ENCODE measurements at places on chromosomes 4 and X.

DNA sequence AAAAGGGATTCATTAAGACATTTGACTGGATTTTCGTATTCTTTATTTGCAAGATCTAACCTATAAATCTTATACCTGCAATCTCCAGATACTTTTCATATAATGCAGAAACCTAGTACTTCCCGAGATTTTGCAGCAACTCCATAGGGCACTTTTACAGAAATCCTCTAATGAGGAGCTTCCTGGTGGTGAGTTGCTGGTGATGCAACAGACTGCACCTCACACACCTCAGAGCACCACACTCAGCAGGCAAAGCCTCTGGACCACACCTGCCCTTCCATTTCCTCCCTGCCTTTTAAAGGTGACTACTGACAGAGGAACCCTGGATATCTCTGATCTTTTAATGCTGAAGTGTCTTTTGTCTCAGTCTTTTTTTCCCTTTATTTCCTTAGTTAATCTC lies 289.4 kb downstream of the TRAM1L1 start:
- DNase-seq = no peak

DNA sequence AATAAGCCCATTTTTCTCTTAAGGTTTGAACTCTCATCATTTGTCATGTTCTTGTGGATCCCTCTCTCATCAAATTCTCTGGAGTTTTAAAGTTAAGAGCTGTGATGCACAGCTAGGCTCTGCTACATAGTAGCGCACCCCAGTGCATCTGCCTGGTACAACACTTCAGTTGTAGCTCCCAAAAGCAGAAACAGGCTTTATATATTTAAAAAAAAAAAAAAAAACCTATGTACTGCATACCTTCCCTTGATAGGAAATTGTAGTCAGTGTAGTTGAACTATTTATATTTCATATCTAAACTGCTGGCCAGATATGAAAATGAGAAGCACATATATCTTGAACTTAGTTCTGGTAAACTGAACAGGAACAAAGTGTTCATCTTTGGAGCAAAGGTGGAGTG lies 131.4 kb downstream of the KLHL13 start:
- DNase-seq = no peak

DNA sequence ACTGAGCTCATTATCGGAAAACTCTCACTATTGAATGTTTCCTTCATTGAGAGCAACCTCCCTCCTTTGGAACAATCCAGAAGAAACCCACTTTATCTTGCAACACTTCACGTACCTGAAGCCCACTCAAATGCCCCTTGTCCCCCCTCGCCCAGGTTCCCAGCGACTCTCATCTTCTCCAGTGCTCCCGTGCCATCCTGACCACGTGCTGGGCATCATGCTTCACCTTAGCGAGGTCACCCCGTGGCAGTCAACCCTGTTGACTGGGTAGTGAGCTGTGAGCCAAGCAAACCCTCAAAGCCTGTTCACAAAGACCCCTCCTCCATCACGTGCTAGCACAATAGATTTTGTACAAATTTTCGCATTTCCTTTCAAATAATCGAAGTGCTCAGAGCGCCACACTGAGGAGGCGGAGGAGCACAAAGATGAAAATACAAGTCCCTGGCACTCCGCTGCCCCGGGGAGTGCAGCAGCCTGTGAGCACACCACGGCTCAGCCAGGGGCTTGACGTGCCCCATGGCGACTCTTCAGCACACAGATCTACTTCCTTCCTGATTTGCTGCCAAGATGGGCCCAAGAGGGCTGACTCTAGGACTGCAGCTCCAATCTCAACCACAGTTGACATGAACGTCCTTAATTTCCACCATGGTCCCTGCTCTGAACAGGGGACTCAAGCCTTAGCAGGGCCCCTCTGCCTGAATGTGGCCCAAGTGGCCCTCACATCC lies 15.6 kb downstream of the PDZD4 start:
- DNase-seq = no peak

- no peak for DNase-seq
Observed at GRCh38 chr4:182225257-182225852, 17.8 kb upstream of the TENM3 start.

DNA sequence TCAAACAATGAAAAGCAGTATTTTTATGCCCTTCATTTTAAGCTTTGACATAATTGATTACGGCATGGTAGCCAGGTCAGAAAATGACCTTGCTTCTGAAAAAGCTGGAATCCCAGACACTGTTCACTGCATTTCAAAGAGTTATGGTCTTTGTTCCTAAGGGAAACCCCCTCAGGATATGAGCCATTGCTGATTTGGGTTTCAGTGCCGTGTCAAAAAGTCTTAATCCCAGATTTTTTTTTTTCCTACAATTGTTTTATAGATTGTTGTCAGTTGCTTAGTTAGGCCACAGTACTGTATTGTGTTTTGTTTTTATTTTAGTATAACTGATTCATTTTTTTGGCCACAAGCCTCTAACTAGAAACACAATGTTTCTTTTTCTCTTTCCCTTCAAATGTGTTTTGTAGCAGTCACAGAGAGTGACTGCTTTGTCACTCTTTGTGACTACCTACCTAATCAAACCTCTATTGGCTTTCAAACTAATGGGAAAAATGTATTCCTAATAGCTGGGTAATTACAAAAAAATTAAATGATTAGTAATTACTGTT lies 10.3 kb downstream of the WDR44 start:
- DNase-seq = no peak

- no peak for DNase-seq
Observed at GRCh38 chrX:41335198-41335957, 1.4 kb downstream of the DDX3X start.

- DNase-seq = no peak
Observed at GRCh38 chrX:94057385-94057784, 383.4 kb downstream of the FAM133A start.

DNA sequence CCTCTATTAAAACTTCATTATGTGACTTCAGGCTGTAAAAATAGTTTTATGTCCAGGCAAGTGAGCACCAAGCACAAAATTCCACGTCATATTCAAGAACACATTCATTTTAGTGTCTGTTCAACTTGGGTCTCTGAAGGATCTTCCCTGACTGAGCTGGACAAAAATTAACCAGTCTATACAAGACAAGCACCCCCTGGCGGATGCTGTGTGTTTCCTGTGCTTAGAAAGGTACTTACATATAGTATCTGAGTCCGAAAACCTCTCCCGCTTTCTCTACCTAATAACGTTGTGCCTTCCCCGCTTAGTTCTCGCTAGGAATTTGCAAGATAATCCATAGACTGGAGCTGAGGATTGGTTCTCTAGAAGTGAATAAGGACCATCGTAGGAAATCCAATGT lies 2214.5 kb upstream of the TENM3 start:
- no peak for DNase-seq

DNA sequence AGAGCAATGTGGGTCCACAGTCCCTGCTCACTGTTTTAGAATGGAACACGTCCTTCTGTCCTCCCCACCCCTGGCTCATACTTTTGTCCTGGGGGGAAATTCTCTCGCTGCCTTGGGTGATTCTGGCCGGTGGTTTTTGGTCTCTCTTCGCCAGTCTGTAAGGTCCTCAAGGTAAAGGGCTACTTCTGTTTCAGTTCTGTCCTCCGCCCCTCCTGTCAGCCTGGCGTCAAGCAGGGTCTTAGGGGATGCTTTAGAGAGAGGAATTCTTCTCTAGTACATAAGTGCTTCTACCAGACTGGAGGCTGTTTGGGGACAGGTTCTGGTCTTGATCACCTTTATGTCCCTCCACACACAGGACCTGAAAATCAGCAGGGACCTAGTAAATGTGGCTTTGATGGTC lies 617 bp upstream of the MRFAP1L1 start:
- no peak for DNase-seq

GRCh38 chr4:54516556-54517215 lies 141.1 kb upstream of the KIT start:
- no peak for DNase-seq

- DNase-seq = no peak
Observed at GRCh38 chr4:173171098-173171497, 2.5 kb downstream of the GALNT7 start.

DNA sequence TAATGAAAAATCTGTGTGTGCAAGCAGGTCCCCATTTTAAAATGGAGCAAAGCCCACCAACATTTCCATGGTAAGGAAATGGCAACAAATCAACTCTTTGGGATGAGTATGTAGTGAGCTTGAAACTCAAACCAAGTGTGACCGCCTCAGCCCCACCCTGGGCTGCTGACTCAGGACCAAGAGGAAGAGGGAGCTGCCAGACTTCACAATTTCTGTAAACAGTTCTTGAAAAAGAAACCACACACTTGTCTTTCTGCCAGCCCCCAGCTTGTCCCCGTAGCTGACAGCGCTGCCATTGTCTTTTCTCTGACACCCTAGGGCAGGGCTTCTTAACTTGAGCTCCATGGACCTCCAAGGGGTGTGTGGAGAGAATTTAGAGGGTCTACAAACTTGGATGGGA lies 10.3 kb downstream of the RTL5 start:
- no peak for DNase-seq

DNA sequence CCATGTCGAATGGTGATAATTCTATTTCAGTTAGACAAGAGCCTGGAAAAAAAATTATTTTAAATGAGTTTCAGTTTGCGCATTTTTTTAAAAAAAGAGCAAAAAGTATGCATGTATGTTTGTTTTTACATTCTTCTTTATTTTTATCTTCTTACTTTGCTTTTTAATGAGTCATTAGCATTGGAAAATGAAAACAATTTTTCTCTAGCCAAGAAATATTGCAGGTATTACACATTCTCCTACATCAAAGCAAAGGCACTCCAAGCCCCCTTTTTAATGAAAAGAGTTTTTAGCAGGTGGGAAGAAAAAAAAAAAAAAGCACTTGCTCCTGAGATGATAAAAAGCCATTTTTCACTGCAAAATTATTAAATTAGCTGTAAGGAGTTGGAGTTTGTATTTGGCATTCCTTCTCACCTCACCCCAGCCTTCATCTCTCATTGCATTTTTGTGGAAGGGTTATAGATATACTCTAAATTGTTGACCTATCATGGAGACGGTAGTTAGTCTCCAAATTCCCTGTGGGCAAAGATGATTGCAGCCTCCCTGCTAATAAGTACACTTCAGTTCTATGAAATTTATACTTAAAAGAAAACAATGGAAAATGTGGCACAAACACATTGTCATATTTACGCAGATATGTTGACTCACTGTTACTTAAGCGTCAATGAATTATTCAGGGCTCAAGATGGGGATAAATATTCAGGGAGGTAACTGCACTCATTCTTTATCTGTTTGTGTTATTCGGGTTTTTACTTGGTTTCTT lies 43.8 kb downstream of the PALLD start:
- DNase-seq = no peak

GRCh38 chrX:10208281-10208856 lies 51.6 kb downstream of the CLCN4 start:
- DNase-seq = no peak

- DNase-seq = no peak
Observed at GRCh38 chr4:52421811-52422213, 237.3 kb downstream of the USP46 start.

DNA sequence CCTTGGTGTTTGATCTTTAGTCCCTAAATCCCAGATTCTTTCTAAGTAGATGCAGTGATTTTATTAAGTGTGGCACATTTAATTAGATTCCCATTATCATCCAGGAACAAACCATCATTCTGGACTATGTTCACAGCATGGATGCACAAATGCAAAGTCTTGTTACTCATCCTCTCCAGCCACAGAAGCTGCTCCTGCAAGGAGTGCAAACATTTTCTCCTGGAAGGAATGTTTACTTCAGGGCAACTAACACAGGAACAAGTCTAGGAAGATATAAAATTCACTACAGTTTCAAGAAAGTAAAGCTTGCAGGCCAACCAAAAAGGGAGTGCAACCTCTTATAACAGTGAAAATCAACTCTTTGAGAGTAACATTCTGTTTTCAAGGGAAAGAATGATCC lies 106.0 kb downstream of the IQCM start:
- DNase-seq = no peak

DNA sequence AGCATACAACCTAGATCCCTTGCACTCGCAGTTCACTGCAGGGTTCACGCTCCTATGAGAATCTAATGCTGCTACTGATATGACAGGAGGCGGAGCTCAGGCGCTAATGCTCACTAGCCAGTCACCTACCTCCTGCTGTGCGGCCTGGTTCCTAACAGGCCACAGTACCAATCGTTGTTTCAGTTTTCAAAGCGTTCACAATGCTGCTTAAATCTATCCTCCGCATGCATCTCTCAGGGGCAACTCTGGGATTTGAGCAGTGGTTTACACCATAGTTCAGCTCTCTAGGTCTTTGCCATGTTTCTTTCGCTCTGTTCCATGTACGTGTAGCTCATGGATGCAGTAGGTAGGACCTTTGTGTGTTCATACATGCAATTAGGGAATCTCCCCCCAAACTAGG lies 47.2 kb downstream of the CLOCK start:
- DNase-seq = no peak

DNA sequence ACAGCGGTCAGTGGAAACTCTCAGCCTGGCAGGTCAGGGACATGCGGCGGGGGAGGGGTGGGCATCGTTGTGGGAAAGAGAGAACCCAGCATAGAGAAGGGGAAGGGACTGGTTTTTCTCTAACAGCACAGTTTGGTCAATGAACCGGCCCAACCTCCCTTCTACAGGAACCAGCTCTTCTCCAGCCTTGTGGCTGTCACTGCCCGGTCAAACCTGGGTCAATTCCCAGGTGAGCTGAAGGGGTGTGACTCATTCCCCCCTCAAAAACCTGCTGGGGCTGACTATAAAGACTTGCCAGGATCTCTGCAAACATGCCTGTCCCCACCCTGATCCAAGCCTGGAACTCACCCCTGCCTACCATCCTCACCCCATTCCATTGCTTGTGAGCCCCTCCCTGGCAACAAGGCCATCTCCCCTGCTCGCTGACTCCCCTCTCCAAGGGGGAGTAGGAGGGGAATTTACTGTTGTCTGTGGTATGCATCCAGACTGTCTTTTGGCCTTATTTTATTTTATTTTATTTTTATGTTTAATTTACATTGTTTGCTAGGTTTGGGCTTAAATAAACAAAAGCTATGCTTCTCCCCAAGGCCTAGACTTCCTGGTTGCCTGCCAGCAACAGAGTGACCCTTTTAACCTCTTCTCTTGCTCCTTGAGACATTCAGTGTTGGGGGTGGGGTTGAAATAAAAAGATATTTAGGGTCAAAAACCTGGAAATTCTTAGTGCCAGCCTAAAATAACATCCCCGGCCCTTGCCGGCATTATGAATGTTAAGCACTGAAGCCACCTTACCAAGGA lies 49.6 kb downstream of the TSC22D3 start:
- DNase-seq = no peak

Data from NCI-H1417 treated with DMSO at 0.1 percent for 48 hours (cell line).